ENCODE measurements at places on chromosomes 4 and X.

- DNase-seq, result peak; percentile 50
These were observed 22.9 kb upstream of the CPE start for GRCh38 chr4:165355900-165356300.

DNA sequence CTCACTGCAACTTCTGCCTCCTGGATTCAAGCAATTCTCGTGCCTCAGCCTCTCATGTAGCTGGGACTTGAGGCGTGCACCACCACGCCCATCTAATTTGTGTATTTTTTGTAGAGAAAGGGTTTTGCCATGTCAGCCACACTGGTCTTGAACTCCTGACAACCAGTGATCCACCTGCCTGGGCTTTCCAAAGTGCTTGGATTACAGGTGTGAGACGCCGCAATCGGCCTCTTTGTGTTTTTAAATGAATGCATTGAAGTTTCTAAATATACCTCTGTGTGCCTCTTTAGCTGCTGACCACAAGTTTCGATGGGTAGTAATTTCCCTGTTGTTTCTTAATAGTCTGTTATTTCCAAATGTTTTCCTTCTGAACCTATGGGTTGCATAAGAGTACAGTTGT lies 765.3 kb upstream of the GRIA3 start:
- DNase-seq, result no peak

- DNase-seq, result no peak
These were observed 53.6 kb downstream of the LAS1L start for GRCh38 chrX:65480960-65481359.

DNA sequence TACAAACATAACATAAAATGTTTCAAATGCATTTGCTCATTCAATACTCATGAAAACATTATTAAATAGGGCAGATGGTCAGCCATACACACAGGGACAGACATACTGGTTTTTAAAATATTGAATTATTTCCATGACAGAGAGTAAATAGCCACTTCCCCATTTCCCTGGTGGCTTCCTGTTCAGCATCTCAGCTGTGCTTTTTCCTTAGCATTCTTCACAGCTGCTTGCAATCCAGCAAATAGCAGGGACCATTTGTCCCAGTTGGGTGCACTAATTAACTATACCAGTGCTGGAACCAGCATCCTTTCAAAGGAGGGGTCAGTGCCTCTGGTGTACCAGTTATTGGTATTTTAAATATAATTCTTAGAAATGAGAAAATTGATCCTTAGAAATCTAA lies 964.7 kb downstream of the RAB28 start:
- DNase-seq, result no peak

DNA sequence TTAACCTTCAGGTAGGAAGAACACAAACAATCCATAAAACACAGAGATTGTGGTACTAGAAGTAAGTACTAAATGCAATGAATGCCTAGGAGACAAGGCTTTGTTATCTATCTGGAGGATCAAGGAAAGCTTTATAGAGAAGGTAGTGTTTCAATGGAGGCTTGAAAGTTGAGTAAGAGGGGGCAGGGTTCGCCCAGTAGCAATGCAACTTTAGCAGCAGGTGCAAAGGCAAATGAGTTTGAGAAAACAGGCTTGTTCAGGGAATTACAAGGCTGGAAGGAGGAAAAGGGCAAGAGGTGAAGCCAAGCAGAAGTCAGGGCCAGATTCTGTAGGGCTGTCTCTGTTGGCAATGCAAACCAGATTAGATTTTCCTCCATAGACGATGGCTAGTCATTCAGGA lies 35.5 kb upstream of the AMELX start:
- no peak for DNase-seq

DNA sequence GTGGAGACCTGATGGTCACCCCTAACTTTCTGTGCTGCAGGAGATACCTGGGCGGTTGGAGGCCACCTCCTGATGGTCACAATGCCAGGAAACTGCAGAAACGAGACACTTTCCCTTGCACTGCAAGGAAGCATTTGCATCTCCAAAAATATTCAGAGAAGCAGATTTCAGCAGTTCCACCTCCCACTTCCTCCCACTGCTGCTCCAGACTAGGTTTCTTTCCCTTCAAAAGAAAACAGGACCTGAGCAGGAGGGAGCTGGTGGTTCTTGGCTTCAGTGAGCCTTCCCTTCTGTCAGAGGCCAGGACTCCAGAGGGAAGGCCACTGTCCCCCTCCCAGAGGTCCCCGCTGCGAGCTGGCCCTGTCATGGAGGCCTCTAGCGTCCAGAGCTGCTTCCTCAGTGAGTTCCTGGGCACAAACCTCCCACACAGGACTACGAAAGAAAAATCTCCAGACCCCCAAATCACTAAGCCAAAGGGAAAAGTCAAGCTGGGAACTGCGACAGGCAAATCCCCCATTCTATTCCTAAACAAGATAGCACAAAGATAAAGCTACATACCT lies 35.9 kb downstream of the GPM6B start:
- DNase-seq, result no peak

GRCh38 chrX:54357414-54358377 lies at the start of gene WNK3:
Gene WNK3, minus strand, starts transcription at chrX:54358046.
- peak; percentile 69 for DNase-seq

DNA sequence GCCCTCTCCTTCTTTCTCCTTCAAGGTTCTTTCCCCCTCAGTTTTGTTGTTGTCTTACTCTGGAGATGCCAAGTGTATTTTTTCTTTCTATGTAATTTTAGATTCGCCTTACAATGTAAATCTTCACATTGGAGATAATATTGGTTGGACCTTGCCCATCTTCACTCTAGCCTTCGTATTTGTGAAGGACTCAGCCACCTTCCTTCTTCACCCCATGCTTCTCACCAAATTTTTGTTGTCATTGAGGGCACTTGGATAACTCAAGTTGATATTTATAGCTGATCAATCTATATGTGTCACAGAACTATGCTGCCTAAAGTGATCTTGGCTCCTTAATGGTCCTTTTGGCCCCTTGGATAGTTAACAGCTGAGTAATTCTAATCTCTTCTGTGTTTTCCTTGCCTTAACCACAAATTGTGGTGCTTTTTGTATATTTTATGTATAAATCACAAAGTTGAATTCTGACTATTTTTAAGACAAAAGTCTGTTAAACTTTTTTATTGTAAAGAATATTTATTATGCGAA lies 6.5 kb downstream of the SPRY1 start:
- no peak for DNase-seq

DNA sequence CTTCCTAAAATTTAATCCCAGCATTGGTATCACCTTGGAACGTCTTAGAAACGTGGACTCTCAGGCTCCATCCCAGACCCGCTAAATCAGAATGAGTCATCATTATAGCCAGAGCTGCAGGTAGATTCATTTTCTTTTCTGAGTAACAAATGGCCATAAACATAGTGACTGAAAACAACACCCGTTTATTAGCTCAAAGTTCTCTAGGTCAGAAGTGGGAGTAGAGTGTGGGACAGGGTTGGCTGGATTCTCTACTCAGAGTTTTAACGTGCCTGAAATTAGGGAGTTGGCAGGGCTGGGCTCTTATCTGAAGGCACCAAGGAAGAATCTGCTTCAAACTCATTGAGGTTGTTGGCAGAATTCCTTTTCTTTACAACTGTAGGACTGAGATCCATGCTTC lies 101.8 kb upstream of the C1QTNF7 start:
- DNase-seq, result no peak

DNA sequence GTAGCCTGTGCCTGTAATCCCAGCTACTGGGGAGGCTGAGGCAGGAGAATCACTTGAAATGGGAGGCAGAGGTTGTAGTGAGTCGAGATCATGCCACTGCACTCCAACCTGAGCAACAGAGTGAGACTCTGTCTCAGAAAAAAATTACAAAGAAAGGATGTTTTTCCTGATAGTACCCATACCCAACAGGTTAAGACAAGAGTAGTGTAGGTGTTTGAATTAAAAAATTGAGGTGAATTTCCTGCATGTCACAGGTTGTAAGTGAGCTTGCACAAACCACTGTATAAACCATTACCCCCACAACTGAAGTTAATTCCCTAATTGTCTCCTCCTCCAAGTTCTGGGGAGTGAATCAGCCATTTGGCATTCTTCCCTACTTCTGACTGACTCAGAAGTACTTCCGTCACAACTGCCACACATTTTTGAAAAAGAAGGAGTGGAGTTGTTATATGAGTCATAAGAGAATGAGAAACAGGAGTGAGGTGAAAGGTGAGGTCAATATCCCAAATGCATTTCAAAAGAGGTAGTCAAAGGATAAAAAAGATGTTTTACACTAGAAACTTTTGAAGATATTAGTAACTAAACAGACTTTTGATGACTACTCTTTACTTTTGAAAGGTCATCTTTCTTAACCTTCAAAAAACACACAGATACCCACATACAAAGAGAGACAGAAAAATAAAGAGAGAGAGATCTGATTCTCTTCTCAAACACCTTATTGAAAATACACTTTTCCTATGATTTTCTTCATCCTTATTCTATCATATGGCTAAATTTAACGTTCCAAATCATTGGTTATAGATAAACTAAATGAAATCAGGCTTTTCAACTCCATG lies 134.5 kb downstream of the BTC start:
- peak; percentile 98 for DNase-seq

DNA sequence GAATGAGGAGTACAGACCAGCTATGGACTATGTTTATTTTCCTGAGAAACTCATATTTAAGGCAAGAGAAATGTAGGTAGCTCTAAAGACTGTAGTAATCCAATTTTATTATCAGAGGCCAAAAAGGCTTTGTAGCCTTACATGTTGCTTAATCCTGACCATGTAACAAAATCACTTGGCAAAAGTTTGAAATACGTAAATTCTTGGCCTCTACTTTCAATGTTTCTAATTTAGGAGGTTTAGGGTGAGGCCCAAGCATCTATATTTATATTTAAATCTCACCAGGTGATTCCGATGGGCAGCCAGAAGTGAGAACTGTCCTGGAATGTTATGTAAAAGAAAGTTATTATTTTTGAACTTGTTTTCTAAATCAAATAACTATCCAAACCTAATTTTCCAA lies 289.7 kb downstream of the IL1RAPL1 start:
- no peak for DNase-seq

GRCh38 chrX:21132686-21133393 lies 241.4 kb upstream of the CNKSR2 start:
- no peak for DNase-seq

DNA sequence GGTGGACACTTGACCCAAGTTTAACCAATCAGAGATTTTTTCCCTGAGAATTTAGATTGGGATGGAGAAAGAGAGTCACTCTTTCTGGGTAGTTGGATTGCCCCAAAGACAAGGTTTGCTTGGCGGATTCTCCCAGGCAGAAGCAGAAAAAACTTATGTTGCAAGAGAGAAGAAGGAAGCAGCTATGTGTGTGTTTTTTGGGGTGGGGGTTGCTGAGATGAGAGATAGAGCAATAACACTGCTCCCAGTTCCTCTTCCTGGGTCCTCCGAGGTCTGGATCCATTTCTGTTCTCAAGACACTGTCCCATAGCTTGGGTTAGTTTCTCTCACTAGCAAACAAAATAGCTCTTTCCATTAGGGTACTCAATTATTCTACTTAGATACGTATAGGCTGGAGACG lies 222.1 kb downstream of the STIM2 start:
- DNase-seq, result no peak

- DNase-seq, result no peak
These were observed 300.2 kb downstream of the PCDH7 start for GRCh38 chr4:31020363-31020762.

- no peak for DNase-seq
These were observed 8.8 kb upstream of the GALNT7 start for GRCh38 chr4:173159791-173160190.

DNA sequence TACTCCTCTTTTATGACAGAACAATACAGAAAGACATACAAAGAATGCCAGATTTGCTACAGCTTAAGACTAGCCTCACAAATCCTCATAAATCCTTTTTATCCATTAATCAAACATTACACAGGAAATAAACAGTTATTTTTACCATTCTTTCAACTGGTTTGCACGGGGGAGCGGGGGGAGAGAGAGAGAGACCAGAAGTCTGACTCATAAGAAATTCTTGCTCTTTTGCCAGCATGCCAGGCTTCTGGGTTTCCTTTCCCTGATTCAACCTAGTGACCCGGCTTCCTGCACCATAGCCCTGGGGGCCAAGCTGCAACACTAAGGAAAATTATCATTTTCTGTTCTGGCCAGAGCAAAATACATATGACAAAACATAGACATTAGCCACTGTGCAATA lies 6.8 kb upstream of the RRAGB start:
- peak; percentile 86 for DNase-seq

- no peak for DNase-seq
These were observed 460.3 kb downstream of the ZIC3 start for GRCh38 chrX:138026211-138026610.

DNA sequence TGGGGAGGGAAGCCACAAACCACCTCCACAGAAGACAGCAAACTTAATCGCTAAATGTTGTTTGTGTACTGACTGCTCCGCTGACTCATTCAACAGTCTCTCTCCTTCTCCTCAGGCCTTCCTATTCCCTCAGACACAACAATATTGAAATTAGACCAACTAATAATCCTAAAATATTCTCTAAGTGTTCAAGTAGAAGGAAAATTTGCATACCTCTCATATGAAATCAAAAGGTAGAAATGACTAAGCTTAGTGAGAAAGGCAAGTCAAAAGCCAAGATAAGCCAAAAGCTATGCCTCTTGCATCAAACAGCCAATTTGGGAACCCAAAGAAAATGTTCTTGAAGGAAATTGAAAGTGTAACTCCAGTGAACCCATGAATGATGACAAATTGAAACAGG lies 75.7 kb upstream of the ARHGAP24 start:
- DNase-seq, result no peak

DNA sequence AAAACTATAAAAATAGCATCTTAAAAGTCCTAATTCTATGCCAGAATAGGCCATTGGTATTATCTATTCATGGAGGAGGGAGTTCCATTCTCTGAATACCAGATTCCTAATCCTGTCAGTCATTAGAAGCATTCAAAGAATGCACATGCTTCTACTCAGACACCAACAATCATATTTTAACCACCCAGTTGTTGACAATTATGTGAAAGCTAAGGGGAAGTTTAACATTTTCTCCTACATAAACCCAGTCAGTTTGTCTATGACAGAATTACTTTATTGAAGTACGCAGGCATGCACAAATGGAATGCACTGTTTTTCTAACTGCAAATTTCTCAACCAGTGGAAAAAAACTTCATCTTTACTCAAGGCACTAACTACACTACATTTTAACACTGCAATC lies 69.6 kb upstream of the MTNR1A start:
- DNase-seq, result no peak

GRCh38 chr4:74503580-74503979 lies 58.6 kb downstream of the AREG start:
- DNase-seq, result peak; percentile 83

DNA sequence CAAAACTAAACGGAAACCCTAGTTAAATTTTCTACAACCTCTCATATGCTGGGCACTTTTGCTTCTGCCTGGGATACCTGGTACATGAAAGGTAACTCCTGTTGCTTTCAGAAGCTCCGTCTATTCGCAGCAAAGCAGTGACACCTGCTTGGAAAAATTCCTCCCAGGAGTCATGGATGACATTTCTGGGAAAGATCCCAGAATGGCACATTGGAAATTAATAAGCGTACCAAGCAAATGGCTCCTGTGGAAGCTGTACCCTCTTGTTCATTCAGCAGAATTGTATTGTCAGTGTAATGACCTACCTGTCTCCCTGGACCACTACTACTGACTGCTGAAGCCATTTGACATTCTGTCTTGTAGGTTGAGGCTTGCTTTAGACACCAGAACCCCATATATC lies 349.7 kb upstream of the NOCT start:
- no peak for DNase-seq
